AG04449 (cell line): ENCODE measurements at places on chromosomes 2 and 18.

GRCh38 chr18:49009661-49010060 lies 58.9 kb upstream of the SMAD7 start:
- no peak for DNase-seq

DNA sequence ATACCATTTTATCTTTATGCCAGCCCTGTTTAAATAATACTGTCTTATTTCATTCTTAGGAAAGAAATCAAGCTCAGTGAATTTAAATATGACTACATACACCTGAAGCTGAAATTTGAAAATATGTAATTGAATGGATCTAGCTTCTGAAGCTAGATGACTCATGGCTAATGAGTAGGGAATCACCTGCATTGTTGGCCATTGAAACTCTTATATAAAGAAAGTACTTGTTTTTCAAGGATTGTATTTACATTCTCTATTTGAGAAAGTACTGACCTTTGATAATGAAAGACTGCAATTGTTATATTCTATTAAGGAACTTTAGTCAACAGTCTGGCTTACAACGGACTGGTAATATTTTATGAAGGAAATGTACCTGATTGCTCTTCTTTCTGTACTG lies 346.7 kb upstream of the LRATD1 start:
- DNase-seq, result no peak

DNA sequence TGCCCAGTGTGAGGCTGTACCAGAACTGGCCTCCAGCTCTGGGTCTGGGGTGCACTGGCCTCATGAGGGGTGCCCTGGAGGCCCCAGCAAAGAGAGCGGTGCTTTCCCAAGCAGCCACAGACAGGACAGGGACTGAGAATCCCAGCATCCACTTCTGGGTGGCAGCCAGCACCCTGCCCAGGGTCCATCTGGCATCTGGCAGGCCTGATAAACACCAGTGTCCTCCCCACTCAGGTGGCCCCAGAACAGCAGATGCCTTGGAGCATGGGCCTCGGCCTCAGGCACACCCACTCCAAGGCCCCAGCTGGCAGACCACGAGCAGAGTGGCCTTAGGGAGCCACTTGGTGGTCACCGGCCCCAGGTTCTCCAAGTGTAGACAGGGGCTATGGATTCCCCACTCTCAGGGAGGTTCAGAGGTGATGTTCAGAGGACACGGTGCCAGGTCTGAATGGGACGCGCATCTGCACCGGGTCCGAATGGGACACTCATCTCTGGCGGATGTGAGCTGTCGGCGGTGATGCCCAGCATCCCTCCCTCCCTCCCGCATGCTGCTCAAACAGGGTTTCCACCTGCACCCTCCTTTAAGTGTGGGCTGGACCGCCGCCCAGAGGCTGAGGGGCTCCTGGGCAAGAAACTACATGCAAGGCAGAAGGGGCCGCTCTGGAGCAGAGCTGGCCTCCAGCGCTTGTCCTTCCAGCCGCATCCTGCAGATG lies 82.2 kb upstream of the GPC1 start:
- no peak for DNase-seq

GRCh38 chr2:237752761-237753165 lies 45.8 kb upstream of the RBM44 start:
- DNase-seq, result no peak

DNA sequence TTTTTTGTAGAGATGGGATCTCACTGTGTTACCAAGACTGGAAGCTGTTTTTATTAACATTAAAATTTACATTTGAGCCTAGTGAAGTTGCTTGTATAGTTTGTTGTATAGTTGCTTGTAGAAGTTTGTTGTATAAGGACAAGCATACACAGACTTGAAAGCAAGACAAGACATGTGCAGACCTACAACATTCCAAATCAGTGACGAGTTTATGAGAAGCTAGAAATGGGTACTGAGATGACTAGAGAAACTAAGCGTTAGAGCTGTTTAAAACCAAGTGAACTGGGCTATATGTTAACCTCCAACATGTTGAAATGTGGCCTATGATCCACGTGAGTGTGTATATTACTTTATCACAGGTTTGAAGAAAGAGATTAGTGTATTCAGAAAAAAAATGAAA lies 39.1 kb downstream of the ABCB11 start:
- DNase-seq, result no peak

DNA sequence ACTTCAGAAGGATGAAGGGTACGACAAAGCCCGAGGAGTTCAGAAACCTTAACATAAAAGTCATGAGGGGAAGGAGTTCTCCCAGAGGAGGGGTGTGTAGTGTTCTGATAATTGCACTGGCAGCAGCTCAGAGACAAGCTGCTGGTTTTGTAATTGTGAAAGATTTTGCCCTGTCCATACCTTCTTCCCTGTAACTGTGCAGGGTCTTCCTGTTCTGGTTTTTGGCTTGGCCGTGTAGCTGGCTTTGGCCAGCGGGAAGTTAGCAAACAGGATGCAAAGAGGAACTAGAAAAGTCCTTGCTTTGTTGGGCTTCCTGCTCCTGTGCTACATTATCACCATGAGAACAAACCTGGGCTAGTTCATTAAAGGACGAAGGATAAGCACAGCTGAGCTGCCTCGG lies 160.8 kb downstream of the LPIN1 start:
- no peak for DNase-seq

- no peak for DNase-seq
Observed at GRCh38 chr2:58702302-58702885, 461.3 kb upstream of the FANCL start.

DNA sequence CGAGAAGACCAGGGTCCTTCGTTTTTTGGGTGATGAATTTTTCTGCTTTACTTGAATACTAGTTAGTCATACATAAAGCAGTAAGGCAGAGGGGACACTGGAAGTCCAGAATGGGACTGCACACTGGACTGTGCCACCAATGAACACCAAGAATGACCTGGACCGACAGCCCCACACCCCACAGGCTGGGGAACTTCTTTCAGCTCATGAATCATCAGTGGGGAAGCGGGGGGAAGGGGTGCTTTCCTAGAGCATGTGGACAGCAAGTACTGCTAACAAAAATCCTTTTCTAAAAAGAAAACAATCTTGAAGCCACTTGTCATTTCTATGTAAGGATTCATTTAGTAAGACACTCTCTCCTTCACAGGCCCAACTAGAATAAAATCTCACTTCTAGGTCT lies 86.0 kb downstream of the DTNB start:
- no peak for DNase-seq

DNA sequence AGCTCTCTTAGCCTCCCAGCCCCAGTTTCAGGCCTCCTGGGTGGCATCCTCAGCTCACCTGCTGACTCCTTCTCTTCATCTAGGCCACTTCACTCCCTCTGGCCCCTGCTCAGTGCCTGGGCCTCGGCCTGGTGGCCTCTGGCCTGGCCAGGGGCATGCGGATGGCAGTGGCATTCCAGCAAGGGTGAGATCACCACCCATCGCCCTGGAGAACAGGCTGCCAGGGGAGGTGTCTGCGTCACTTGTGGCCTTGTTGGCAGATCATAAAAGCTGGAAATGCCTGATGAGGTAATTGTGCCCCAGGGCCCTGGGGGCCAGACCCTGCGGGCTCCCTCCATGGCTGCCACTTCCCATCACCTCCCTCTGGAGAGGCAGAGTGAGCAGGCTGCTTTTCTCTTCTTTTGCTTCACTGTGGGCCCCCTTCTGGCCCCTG lies 72.5 kb upstream of the SMAD2 start:
- no peak for DNase-seq

DNA sequence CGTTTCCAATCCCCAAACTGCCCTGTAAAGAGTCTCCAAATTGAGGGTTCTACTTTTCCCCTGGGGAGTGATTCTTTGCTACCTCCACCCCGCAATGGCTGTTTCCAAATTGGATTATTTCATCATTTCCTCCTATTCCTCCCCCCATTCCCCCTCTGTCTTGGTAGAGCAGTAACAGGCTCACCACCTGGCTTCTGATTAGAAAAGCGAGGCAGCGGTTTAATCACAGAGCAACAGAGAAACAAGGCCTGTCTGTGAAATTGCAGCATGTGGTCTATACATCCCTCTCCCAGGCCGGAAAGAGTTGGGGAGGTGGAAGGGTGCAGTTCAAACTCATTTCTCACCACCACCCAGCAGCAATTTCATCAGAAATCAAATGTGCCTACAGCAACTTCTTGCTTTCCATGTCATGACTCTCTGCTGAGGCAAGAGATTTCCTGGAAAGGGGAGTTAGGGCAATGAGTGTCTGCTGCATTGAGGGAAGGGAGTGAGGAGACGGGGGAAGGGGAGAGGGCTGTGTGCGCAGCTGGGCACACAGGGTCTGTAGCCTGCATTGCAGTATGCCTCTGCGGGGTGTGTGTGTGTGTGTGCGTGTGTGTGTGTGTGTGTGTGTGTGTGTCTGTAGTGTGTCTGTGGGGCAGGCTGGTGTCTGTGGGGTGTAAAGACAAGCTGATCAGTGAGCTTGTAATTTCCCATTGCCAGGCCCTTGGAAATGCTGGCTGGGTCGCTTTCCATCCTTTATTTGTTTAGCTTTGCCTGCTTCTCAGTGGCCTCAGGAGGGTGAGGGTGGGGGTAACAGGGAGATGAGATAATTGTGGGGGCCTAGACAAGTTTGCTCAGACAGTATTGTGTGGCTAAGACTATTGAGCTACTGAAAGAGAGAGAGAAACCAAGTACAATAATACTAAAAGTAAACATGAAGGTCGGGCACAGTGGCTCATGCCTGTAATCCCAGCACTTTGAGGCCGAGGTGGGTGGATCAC lies 13.5 kb upstream of the IGFBP2 start:
- peak; percentile 19 for DNase-seq

GRCh38 chr18:75203416-75204268 lies 5.3 kb downstream of the PTGR3 start:
- no peak for DNase-seq

DNA sequence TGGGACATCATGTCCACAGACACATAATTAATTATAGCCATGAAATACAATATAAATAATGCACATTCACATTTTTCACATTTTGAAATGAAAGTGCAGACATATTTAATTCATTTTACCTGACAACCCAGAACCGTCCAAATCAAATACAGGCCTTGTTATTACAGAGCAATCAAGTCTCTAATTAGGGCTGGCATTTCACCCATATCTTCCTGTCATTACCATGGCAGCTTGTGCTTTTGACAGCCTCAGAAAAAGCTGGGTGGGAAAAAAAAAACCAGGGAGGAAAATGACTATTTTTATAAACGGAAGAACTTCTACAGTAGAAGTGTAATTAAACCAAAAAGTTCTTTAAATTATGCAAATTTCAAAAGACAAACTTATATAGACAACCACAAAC lies 436.4 kb downstream of the FBXO15 start:
- no peak for DNase-seq

GRCh38 chr2:183926433-183926832 lies 671.9 kb upstream of the ZNF804A start:
- DNase-seq, result no peak

GRCh38 chr2:68926796-68927195 lies 25.9 kb downstream of the GKN2 start:
- DNase-seq, result no peak

- no peak for DNase-seq
Observed at GRCh38 chr18:9287036-9287435, 47.5 kb upstream of the TWSG1 start.

DNA sequence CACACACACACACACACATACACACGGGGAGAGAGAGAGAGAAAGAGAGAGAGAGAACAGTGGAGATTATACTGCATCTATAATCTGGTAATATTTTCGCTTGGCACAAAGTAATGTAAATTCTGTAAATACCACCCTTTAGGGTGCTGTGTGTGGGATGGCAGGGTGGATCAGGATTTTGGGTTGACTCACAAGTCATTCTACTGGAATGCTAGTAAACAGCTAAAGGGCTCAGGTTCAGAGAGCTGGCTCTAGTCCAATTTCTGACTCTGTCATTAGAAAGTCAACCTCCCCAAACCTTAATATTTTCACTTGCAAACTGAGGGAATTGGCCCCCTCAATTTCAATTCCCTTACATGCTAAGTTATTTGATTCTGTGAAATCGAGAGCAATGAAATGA lies 308.3 kb downstream of the TSN start:
- DNase-seq, result no peak
